ENCODE measurements at places on chromosomes 16 and 17.
A peak's percentile ranks its signal among the peaks of the same experiment; 100 is the strongest.

DNA sequence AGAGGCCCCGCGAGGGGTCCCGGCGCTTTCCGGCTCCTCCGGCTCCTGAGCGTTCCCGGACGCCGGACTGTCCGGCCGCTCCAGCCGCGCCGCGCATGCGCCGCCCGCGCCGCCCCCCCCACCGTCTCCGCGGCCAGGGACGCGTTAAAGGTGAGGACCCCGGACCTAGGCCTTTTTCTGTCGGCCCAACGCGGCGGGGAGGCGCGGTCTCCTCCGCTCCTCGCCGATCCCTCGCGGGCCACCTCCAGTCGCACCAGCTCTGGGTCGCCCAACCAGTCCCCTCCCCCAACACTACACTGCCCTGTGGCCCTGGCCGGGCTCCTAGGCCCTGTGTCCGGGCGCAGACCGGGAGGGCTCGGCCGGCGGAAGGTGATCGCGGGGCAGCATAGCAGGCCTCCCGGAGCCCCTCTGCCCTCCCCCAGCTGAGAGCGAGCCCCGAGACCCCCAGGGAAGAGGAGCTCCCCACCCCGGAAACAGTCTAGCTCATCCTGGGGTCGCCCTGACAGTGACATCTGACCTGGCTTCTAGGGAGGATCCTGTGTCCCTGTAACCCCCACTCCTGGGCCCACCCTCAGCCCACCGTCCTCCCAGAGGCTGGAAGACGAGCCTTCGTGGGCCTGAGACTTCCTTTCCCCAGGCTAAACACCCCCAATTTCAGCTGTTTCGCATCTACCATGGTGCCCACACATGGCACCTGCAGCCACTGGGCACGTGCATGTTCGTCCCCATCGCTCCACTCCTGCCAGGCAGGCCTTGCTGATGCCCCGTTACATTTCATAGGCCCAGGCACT is 14.7 kb upstream of the BCAR1 start:
- no peak for DNase-seq

DNA sequence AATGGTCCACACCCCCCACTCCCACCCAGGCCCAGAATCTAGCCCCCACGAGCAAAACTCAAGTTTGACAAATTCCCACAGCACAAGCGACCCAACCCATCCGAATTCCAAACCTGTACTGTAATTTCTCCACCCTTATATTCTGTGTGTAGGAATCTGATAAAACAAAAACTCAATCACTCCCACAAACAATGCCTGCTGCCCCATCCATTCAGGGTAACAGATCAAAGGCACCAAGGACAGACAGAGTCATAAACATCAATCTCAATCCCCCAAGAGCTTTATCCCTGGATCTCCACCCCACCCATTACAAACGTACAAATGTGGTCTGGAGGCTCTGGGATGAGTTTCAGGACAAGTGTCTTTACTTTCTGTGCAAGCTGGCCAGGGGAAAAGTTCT is 157.8 kb downstream of the AXIN2 start:
- no peak for DNase-seq

GRCh38 chr17:45648642-45649041 is 135.5 kb upstream of the CRHR1 start:
- no peak for DNase-seq

DNA sequence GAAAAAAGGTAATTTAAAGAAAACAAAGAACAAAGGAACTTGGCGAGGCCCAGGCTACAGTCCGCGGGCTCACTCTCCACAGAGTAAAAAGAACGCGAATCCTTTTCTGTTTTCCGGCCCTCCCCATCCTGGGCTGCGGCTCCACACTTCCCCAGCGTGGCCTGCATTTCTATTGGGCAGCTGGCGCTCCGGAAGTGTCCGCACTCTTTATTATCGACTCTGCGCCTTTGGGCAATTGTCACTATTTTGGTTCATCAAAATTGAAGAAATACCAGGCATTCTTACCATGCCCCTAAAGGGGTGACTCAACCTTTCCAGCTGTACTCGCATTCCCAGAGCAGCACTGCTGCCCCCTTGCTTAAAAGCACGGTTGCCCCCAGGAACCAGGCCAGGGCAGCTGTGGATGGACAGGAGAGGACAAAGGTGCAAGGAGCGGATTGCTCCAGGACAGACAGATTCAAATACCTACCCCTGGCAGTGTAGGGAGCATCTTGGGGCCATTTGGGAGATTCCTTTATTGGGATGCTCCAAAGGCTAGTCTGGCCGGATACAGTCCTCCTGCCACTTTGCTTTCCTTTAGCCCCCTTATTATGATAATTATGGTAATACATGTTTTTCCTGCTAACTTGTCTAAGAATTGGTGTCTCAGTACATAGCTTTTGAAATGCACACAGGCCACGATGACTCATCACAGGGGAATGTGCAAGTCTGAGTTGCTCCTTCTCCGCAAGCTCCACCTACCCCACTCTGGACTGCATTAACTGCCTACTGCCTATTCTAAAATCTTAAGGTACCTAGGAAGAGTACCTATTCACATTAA is 985 bp upstream of the SLFN12 start:
- peak; percentile 94 for DNase-seq

DNA sequence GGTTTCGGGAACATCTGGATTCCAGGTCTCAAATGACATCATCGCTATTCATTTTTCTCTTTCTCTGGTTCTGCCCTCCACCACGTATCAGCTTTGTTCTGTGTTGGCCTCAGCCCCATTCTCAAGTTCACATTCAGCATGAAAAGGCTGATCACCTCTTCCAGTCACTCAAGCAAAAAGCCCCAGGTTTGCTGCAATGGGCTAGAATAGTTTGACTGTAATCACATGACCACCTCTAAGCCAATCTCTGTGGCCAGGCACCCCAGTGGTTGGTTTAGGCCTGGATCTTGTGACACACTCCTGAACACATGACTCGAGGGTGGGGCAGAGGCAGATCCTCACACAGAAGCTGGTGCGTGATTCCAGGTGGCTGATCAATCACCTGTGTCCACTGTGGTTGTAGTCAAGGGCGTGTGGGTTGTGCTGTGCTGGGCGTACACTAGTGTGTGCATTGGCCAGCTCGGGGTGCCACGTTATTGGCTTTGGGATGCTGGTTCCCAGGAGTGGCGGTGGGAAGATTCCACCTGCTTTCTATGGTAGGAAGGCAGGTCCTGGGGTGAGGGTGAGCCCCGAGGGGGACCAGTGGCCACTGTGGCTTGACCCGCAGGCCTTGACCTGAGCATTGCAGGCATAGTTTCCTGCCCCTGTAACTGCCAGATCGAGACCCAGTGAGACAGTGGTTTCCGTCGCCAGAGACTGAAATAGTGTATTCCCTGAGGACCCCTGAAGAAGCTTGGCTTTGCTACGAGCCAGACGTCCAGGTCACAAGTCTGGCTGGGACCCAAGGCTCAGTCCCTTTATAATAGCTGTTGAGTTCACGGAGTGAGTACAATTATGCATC is 12.0 kb downstream of the EEF2K start:
- DNase-seq: no peak

- DNase-seq: no peak
These were observed 3.9 kb downstream of the NAGS start for GRCh38 chr17:44008205-44008909.

DNA sequence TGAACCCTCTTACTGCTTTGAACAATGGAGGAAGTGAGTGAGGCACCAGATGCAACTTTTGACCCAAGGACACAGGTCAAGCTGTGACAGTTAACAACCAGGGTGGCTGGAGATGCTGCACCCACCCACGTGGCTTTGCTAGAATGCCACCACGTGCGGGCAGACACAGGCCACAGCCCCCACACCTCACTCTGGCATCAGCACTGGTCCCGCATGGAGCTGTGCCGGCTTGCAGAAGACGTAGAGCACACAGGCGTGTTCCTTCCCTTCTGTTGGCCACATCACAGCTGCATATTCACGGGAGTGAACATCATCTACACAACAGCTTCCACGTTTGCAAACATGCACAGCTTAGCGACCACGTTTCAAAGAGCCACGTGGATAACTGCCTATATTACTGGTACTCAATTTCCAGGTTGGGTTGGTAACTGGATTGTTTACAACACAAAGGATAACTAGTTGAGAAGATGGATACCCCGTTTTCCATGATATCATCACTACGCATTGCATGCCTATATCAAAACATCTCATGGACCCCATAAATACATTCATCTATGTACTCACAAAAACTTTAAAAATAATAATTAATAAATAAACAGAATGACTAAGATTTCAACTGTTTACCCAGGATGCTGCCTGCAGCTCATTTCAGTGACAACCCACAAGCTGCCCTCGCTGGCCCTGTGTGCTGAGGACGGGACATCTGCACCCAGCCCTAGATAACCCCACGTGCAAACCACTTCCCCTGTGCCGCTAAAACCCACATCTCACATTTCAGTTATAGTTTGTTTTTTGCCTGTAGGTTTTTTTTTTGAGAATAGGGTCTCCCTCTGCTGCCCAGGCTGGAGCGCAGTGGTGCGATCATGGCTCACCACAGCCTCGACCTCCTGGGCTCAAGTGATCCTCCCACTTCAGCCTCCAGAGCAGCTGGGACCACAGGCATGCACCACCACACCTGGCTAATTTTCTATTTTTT is 132.0 kb downstream of the ANKRD11 start:
- DNase-seq: no peak

DNA sequence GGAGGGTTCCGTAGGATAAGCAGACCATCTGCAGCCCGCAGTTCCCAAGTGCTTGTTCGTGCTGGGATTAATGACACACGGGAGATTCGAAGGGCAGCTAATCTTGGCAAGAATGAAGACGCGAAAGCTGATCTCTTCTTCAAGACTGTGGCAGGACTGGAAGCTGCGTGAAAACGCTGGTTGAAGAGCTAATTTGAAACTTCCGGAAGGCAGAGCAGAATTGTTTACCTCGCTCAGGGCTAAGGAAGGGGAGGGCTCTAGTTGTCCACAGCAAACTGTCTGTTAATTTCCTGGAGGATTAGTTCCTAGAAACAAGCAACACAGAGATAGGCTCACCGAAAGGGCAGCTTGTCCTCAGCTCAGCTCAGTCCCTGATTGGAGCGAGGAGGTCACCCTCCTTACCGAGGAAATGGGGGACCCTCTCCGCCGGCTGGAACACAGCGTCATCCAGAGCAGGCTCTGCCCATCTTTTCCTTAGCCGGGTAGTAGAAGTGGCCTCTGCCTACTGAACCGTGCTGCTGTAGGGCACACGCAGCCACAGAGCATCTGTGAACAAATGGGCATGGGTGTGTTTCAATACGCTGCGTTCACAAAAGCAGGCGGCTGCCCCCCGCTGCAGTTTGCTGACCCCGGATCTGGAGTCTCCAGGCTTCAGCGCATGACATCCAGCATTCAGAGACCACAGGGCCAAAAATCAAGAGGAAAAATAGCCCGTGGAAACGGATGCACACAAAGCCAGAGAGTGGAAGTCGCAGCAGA is 16.7 kb upstream of the BAIAP2 start:
- DNase-seq: no peak

- DNase-seq: peak; percentile 19
These were observed 168.1 kb downstream of the C16orf95 start for GRCh38 chr16:87149051-87149450.

- no peak for DNase-seq
These were observed 42.1 kb downstream of the TSC2 start for GRCh38 chr16:2089706-2090480.

GRCh38 chr17:51995797-51996403 is 162.6 kb downstream of the CA10 start:
- no peak for DNase-seq

- DNase-seq: no peak
These were observed 20.6 kb downstream of the HIC1 start for GRCh38 chr17:2075336-2076086.

DNA sequence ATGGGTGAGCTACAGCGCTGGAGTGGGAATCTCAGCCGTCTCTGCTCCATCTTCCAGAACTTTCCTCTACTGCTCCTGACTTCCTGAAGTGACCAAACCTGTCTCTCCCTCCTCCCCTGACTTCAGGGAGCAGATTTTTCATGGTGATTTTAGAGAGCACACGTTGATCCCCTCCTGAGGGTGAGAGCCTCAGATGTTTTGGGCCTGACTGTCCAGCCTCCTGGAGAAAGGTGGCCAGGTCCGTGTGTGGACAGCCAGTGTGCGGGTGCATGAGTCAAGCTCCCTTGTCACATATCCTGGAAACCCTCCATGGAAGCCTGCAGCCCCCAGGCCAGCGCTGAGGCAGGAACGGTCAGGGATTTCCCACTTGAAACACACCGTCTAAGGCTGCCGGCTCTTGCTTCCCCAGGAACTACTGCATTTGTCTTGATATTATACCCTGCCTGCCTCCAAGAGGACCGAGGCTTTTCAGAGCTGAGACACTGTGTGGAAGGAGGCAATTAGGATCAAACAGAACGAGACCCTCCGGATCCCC is 143.1 kb downstream of the CMIP start:
- DNase-seq: no peak

- DNase-seq: no peak
These were observed 7.8 kb downstream of the HSD17B2 start for GRCh38 chr16:82042846-82043245.

GRCh38 chr17:73203135-73203787 is 10.4 kb downstream of the COG1 start:
- DNase-seq: no peak

DNA sequence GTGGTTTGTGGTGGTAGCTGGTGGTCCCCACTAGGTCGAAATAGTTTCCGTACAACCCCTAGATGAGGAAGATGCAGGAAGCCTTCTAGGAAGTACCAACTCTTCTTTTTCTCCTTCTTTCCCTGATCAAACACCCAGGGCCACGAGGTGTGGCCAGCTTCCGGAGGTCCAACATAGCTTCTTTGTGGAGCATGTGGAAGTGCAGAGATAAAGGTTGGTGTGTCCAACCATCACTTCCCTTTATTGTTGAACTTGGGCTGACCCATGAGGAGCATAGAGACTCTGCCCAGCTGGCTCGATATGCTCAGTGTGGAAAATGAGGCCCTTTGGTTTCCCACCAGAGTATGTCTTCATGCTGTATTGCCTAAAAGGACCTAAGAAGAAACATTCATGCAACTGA is 6.3 kb upstream of the RGS9 start:
- DNase-seq: no peak

GRCh38 chr16:49497466-49497865 is 123.9 kb downstream of the C16orf78 start:
- no peak for DNase-seq

GRCh38 chr16:15777533-15778203 is 79.2 kb downstream of the MYH11 start:
- no peak for DNase-seq

DNA sequence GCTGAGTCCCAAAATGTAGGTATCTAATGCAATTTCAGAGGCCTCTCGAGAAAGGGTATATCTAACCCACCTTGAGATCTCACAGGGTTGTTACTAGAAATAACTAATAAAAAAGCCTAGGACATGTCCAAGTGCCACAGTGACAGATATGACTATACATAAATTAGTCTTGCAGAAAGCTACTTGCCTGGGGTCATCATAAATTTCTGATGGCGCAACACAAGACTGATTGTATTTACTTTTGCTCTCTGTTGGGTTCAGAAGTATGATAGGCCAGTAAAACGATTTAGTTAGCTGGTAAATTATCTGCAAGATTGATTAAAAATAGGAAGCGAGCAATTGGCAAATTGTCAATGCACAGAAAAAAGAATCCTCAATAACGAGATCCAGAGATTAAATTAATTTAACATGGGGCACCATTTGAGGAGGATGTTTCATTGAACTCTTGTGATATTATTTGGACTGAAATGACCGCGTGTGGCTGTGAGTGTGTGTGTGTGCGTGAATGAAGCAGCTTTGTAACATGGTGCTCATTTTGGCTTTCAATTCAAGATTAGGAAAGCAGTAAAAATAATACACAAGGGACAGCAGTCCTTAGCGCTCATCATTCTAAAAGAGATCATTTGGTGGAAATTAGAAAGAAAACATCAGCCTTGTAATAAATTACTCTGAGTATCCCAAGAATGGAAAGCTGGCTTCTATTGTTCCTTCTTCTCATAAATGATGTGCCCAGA is 157.4 kb upstream of the ZFHX3 start:
- DNase-seq: no peak

Data from BJ (cell line).